ENCODE measurements at places on chromosomes 5 and 9.

DNA sequence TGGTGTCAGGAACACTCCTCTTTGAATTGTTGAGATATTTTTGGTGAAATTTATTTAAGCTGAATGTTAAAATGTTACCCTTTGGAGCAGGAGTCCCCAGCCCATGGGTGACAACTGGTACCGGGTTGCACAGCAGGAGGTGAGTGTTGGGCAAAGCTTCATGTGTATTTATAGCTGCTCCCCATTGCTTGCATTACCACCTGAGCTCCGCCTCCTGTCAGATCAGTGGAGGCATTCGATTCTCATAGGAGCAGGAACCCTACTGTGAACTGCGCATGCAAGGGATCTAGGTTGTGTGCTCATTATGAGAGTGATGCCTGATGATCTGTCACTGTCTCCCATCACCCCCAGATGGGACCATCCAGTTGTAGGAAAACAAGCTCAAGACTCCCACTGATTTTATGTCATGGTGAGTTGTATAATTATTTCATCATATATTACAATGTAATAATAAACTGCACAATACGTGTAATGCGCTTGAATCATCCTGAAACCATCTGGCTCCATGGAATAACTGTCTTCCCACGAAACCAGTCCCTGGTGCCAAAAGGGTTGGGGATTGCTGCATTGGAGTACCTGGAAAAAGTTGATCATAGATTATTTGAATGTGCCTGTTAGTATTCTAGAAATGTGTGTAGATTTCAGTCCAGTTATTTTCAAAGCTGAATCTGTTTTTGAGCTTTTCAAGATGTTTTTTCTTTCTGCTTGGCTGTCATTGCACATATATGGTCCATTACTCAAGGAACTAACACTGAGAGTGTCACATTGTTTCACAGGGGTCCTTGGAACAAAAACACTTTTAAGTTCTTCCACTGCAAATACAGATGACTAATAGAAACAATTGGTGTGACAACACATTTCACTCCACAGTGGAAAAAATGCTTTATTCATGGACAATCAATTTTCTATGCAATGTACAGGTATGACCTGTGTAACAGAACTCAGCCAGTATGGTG lies 104.6 kb upstream of the TNFAIP8 start:
- no peak for DNase-seq

- peak; percentile 44 for DNase-seq
Measured at GRCh38 chr9:78031444-78031892, at the start of gene GNAQ. Gene GNAQ (minus strand): TSS chr9:78031811. CDS start chr9:78031235, 576 bp downstream.

DNA sequence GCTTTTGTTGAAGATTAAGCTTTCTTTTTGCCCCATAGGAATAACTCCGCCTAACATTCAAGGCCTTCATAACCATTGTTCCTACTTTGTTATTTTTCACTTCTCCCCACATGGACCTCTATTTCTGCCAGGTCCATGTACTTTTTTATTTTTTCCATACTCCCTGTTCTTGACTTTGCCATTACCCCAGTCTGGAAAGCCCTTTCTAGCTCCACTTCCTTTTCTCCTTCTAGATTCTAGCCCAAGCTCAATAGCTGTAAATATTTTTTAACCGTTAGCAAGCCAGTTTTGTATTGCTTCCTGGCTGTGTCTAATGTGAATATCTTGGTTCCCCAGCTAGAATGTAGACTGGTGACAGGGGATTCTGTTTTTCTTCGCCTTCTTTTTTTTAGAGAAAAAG lies 26.1 kb downstream of the NCBP1 start:
- DNase-seq: no peak

DNA sequence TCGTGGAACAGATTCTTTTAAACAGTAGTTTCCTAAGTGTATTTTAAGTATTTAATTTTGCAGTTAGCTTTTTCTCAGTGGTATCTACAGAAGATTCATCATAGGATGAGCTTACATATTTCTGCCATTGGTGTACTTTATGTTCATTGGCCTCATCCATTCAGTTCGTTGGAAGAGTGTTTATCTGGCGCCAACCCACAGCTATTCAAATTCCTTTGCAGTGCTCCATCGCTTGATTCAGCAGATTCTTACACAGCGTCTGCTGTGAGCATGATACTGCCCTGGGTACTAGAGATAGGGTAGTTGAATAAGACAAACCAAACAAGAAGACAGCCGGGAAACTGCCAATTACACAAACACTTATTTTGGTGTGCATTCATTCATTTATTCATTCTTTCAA lies 55.1 kb downstream of the NUP214 start:
- no peak for DNase-seq

GRCh38 chr5:139282197-139282557 lies 11.4 kb upstream of the MATR3 start:
- no peak for DNase-seq

- DNase-seq: no peak
Measured at GRCh38 chr9:114078021-114078780, at the start of gene AMBP. Gene AMBP (minus strand): TSS chr9:114078300. CDS start chr9:114078209, 91 bp downstream.

GRCh38 chr5:137145721-137146120 lies 353.4 kb downstream of the SPOCK1 start:
- no peak for DNase-seq

- DNase-seq: no peak
Measured at GRCh38 chr9:127021664-127022363, 100.6 kb downstream of the ANGPTL2 start.

DNA sequence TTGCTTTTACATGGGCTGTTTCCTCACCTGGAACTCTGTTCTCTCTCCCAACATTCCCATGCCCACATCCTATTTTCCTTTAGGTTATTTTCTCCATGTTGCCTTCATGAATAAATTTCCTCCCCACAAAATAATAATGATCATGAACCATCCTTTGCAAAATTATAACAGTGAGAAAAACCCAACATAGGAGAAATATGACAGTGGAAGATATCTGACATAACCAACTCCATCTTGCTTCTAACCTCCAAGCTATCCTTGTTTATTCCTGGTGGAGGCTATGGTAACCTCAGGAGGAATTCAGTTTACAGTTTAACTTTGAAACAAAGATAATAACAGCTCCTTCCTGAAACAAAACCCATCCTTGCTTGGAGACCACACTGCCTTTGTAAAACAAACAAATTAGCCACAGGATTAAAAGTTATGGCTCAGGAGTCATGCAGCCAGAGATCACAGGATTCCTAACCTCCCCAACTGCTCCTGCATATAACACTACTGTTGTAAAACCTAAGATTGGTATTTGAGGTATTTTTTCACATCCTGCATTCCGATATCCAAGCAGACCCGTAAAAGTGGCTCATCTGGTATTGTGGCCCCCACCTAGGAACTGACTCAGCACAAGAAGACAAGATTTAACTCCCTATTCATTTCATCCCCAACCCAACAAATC lies 212.4 kb downstream of the TRIM32 start:
- DNase-seq: peak; percentile 53

All from T1000 (cell line).